Stimulated activated CD8-positive, alpha-beta memory T cell treated with anti-CD3 and anti-CD28 coated beads, Interleukin-7, amount 100 ng/mL, for 4 hours (primary cell): ENCODE measurements at places on chromosomes 12 and 14.

GRCh38 chr12:107159384-107159900 lies 66.1 kb upstream of the CRY1 start:
- DNase-seq = no peak

DNA sequence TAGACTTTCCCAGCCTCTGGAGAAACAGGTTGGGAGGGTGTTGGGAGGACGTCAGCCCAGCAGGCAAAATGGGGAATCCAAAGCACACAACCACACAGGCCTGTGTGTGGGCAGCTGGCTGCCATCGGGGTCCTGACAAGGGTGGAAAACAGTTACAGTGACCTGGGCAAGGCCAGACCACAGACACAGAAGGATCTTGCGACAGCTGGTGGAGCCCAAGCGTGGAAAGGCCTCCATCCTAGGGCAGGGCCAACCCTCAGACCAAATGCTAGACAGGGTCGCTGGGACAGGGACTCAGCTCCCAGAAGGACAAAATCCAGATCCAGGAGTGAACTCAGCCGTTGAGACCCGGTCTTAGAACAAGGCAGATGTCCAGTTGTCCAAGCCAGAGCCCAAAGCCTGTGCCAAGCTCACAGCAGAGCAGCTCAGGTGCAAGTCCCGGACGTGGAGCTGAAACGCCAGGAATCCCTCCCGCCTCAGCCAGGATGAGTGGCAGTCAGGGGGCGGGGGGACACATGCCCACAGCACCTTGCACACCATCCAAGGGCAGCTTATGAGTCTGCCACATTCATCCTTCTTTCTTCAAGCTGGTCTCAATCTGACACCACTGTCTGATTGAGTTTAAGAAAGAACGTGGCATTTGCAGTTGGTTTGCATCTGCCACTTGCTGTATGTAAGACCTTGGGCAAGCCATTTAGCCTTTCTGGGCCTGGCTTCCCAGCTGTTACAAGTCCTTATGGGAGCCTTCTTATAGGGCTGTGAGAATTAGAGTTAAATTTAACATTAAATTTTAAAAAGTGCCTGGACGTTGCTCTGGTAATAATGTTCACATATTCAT lies 37.6 kb downstream of the DEGS2 start:
- DNase-seq = no peak

- no peak for DNase-seq
These were observed 16.4 kb upstream of the TAS2R30 start for GRCh38 chr12:11150832-11151231.

DNA sequence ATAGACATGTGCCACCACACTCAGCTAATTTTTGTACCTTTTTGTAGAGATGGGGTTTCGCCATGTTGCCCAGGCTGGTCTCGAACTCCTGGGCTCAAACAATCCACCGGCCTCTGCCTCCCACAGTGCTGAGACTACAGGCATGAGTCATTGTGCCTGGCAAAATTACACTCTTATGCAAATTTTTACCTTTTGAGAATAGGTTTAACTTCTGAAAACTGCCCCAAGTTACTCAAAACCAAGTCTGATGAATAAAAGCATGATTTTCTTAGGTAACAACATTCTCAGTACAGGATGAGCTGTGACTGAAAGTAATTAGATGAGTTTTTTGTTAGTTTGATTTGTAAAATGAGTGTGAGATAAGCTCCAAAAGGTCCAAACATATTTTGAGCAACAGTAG lies 166.0 kb downstream of the RPS29 start:
- DNase-seq = no peak

- DNase-seq = no peak
These were observed 66.9 kb upstream of the TBX3 start for GRCh38 chr12:114750917-114751316.

DNA sequence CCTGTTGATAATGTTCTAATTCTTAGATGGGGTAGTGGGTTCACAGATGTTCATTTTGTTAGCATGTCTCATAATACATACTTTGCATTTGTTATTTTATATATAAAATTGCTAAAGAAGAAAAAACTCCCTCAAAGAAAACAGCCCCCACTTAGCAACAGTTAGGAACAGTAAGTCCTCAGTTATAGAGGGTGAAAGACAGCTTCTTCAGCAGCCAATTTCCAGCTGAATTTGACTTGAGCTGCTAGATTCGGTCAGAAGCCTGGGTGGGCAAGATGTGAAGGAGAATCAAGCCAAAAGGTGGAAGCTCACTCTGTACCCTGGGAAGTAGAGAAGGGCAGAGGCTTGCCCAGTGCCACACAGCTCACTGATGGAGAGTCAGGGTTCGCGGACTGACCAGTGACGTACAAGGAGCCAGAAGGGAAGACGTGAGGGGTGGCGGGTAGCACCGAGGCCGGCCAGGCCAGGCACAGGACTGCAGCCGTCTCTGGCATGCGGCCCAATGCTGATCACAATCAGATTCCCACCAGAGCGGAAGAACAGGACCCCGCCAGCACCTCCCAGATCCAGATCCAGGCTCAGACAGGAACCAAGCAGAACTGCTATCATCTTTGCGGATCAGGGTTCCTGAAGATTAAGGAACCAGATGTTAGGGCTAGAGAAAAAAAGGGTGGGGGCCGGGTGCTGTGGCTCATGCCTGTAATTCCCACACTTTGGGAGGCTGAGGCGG lies 30.4 kb upstream of the VWF start:
- no peak for DNase-seq

DNA sequence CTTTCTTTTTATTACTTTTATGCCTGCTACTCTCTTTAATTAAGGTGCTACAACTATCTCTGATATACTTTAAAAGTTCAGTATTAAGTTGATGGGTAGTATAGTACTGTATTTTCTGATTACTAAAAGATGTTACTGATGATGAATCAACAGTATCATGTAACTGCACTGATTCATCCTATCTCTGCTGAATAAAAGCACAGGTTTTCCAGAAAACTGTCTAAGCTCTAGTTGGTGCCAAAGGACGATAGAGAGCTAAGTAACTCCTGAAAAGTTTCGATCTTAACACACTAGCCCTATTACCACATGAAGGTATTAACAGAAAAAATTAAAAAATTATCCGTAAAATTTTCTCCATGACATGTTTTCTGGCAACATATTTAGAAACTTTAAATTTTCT lies 2.1 kb downstream of the SCAF11 start:
- DNase-seq = no peak

DNA sequence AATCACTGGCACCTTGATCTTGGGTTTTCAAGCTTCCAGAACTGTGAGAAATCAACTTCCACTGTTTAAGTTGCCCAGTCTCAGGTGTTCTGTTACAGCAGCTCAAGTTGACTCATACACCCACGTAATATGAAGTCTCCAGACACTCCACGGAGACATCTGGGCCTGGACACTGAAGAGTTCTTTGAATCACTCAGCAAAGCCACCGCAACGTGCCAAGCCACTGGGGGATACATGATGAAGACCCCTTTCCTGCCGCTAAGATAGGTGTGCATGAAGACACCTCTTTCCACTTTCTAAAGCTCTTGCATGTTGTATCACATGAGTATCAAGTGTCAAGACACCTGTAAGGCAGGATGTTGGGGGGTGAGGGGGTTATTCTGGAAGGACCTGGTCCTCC lies 311.7 kb upstream of the RTL1 start:
- DNase-seq = no peak

- DNase-seq = no peak
These were observed 319.0 kb upstream of the RTL1 start for GRCh38 chr14:101222362-101223070.

DNA sequence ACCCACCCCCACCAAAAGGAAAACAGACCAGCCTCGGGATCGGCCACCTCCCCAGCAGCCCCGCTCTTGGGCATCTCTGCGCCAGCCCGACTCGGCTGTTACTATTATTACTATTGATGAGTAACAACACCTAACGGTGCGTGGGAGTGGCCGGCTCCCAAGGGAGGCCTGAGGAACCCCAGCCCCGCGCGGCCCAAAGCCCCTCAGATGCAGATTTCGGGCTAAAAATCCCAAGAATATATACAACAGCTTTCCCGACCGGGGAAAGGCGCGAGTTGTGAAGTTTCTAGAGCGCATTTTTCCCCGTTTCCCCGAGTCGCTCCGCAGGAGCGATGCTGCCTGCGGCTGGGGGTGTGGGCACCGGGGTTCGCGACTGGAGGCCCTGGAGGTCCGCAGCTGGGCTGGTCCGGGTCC lies 565 bp downstream of the NT5DC3 start:
- DNase-seq = peak; percentile 7

DNA sequence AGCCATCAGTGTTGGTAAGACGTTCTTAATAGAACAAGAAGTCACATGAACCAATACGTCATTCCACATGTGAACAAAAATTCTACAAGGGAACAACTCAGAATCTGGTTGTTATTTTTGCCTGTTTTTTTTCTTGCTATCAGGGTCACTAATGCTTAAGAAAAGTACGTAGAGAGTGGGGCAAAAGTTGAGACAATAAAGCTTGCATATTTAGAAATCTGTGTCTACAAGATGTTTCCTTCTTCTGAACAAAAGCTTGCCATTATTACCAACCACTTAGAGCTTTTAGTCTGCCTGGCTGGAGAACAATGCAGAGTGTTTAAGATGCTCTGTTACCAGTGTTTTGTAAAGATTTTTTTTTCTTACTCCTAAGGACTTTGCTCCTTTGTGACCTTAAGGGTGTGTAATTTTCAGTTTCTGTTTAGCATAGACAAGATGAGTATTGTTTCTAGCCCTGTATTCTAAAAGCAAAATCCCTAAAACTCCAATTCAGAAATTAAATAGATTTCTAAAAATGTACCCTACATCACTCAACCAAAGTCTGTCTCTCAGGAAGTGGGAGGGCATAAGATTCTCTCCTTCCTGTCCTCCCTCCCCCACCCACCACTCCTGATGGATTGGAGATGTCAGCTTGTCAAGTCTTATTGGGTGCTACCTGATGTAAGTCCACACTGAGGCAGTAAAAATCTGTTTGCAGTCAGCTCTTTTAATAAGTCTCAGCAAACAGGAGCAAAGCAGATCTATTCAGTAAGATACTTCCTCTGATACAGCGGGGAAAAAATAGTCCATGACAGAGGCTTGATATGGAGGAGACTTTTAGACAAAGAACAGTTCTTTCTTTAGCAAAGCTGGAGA lies 267.6 kb downstream of the GRIN2B start:
- no peak for DNase-seq

DNA sequence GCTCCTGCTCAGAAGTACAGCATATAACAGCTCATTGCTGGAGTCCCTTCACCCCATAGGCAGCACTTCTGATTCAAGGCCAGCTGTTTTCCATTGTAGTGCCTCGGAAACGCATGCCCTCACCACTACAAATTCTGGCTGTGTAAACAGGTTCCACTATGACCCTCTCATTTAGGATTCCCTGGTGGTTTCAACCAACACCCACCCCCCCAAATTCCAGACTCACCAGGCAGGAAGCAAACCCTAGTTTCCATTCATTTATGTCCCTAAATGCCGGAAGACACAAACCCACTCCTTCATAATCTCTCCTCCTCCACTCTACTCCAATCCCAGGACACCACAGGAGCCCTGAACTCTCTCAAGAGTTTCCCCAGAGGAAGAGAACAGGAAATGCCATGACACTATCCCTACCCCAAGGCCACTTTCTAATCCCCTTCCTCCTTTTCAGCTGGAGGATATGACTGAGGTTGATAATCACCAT lies 75.9 kb upstream of the TMPO start:
- no peak for DNase-seq

- DNase-seq = no peak
These were observed 143.4 kb downstream of the RTN1 start for GRCh38 chr14:59727073-59727661.

DNA sequence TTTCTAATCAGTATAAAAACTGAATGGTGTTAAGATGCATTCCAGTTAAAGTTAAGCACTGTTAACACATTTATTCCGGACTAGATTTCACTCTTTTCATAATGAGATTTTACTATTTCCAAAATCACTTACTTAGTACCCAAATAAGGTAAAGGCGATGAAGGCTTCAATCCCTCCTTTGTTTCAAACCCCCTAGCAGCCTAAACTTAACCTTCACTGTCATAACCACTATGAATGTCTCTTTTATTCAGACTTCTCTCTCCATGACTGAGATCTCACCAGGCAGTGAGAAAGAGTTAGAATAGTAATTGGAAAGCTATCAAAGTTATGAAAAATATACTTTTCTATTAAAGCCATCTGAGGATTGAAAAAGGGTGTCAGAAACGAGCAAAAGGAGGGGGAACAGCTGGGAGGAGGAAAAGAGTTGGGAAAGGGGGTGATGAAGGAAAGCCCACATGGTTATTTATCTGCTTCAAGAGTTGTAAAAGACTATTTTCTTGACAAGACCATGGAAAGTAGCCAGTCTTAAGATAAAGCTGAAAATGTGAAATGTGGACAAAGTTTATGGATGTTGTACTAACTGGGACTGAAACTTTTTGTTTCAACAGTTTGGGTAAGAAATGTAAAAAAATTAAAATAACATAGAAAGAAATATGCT lies 11.7 kb downstream of the EPS8 start:
- no peak for DNase-seq

GRCh38 chr12:113633678-113634332 lies 162.1 kb upstream of the LHX5 start:
- DNase-seq = no peak

- DNase-seq = no peak
These were observed 37.5 kb upstream of the DTX1 start for GRCh38 chr12:113019025-113019424.

DNA sequence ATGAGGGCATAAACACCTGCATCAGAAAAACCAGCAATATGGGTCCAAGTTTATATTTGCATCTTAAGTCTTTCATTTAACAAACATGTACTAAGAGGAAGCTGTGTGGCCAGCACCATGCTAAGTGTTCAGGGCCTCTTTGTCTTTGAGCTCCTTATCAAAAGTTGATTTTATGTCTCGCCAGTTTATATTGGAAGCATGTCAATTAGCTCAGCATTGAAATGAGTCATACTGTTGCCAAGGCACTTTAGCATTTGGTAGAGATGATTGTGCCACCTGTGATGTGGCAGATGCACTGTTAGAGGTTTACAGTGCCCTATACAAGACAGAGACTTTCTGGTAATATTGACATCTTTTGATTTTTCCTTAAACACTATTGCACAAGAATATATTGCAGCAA lies 68.5 kb downstream of the BHLHE41 start:
- DNase-seq = no peak

DNA sequence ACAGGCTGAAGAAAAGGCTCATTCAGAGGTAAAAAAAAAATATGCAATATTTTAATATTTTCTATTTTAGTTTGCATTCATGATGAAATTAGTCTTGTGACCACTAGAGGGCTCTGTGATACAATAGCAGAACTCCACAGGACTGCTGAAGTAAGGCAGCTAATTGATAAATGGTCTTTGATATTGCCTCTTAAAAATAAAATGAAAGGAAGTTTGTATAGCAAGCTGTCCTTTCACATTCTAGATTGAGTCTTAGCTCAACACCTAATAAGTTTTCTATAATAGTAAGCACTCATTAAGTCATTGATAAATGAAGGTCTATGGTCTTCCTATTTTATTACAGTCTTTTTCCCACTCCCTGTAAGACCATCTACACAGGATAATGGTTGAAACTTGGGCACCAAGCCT lies 315.7 kb downstream of the NAV3 start:
- no peak for DNase-seq

- DNase-seq = no peak
These were observed 97.3 kb downstream of the ESR2 start for GRCh38 chr14:64196814-64197411.

DNA sequence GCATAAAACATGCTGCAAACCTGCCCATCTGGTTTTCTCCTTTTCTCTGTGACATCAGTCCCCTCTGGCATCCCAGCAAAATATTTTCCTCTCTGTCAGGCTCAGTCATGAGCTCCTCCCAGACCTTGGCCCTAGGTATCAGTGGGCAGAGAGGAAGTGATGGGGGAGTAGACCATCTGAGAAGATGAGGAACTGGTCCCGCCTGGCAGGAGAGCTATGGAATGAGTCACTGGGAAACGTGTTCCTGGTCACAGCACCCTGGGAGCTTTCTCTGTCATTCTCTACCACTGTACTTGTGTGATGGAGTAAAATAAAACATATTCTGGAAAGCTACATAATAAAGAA lies 5.0 kb upstream of the SRSF9 start:
- DNase-seq = no peak
